ENCODE measurements at places on chromosomes 1 and 21.

DNA sequence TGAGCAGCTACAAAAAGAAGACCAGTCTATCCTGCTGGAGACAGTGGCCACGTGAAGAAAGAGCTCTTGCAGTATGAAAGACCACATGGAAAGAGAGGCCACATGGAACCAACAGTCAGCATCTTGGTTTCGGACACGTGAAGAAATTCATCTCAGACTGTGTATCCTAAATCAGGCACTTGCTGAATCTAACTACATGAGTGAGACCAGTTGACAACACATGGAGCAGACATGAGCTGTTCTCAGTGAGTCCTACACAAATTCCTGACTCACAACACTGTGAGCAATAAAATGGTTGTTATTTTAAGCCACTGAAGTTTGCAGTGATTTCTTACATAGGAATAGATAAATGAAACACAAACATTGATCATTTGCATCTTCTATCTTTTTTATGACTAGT is 2.4 kb upstream of the TAF1A start:
- no peak for DNase-seq

DNA sequence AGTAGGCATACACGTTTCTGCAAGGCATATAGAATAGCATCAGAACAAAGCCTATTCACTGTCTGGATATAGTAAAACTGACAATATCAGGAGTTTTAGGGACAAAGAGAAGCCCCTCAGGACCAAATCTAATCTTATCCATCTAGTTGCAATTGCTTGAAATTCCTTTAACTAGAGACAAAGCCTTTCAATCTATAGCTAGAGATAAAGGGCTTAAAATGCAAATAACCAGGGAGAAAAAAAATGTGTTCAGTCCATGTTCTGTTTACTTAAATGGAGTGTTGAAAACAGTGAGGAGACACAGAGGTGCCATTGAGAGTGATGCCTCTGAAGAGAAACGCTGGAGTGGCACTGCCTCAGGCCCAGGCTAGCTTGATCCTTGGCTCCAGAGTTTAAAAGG is 286.1 kb downstream of the DPYD start:
- no peak for DNase-seq

DNA sequence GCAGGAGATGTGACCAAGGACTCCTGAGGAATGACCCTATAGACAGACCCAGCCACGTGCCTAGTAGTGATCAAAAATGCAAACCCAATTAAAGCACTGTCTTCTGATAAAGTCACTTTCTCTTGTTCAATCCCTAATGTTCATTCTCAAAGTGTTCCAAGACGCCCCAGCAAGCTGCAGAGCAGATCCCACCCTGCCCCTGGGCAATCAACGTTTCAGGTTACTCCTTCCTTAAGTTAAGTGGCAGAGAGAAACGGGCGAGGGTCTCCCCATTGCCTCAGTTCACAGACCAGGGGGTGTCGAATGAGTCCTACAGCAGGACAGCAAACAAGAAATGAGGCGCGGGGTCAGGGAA is 699 bp upstream of the RGS2 start:
- no peak for DNase-seq

DNA sequence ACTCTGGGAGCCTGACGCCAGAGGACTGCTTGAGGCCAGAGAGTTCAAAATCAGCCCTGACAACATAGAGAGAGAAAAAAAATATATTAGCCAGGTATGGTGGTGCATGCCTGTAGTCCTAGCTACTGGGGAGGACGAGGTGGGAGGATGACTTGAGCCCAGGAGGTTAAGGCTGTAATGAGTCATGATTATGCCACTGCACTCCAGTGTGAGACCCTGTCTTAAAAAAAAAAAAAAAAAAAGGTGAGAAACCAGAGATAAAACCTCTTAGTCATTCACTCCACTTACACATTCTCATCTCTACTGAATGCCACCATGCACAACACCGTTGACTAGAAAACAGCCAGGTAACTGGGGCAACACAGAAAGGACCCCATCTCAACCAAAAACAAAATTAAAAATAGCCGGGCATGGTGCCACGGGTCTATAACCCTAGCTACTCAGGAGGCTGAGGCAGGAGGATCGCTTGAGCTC is 178.1 kb downstream of the SLC45A1 start:
- DNase-seq, result no peak

GRCh38 chr1:164728719-164729118 is 169.7 kb downstream of the PBX1 start:
- no peak for DNase-seq

GRCh38 chr1:7630378-7630777 is 140.7 kb upstream of the VAMP3 start:
- DNase-seq, result no peak

- DNase-seq, result peak; percentile 94
Observed at GRCh38 chr1:20696397-20697333, 21.1 kb downstream of the KIF17 start.

DNA sequence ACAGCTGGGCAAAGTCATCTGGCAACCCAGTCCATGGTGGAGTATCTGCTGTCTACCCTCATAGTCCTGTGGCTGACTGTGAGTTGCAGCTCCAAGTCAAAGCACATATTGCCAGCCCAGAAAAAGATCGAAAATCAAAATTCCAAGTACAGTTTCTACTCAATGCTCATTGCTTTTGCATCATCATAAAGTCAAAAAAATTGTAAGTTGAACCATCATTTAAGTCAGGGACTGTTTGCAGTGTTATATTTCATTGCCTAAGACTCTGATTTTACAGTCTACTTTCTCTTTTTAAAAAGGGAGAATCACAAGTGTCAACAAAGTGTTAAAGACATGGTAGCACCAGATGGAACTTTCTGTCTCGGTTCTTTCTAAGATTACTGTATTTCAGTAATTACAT is 22.7 kb upstream of the MAN1C1 start:
- DNase-seq, result no peak

GRCh38 chr1:61842863-61843514 is 100.7 kb downstream of the PATJ start:
- DNase-seq, result no peak

DNA sequence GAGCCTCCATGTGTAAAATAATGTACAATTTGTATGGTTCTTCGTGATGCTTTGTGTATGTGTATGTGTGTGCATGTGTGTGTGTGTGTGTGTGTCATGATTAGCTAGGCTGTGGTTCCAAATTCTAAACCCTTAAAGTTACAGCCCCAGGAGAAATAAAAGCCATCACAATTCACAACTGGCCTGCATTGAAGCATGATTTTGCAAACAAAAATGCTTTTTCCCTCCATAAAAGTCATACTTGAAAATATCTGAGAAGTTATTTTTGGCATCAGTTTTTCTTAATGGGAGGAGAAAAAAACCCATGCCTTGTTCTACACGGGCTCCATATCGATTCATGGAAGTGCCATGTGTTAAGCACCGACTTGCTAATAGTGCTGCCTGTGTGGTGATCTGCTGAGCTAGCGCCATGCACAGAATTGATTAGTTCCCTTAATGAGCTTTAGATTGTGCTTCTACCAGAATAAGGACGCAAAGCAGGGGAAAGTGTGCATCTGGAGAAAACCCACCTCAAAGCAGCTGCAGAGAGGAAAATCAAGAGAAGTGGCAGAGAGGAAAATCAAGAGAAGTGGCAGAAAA is 207.3 kb downstream of the DSCAM start:
- DNase-seq, result no peak

DNA sequence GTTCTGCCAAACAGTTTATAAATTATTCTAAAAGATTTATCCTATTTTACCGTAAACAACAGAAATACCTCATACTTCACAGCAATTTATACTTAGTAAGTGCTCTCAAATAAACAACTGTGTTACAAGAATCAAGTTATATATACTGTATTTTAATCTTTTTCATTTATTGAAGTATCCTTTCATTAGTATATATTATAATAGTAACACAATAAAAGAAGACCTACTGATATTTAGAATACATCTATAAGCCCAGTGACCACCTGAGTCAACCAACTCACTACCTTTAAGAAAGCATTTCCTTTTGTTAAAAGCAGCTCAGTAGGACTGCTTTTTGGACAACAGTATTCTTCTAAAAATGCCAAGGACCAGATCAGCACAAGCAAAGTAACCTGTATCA is 5.9 kb downstream of the TMCO1 start:
- DNase-seq, result no peak

GRCh38 chr1:3714284-3714741 is 37.9 kb upstream of the CCDC27 start:
- DNase-seq, result no peak

DNA sequence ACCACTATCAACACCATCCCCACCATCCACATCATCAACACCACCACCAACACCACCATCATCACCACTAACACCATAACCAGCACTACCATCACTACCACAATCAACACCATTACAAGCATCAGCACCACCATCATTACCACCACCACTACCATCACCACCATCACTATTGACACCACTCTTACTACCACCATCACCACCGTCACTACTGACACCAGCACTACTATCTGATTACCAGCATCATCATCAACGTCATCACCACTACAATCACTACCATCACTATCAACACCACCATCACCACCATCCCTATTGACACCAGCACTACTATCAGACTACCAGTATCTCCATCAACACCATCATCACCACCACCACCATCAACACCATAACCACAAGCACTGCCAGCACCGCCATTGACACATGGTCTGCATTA is 106.1 kb upstream of the RUNX3 start:
- no peak for DNase-seq

- DNase-seq, result no peak
Observed at GRCh38 chr1:11848373-11848700, 754 bp upstream of the NPPA start.

- DNase-seq, result peak; percentile 67
Observed at GRCh38 chr1:37362594-37363385, 111.6 kb upstream of the ZC3H12A start.

DNA sequence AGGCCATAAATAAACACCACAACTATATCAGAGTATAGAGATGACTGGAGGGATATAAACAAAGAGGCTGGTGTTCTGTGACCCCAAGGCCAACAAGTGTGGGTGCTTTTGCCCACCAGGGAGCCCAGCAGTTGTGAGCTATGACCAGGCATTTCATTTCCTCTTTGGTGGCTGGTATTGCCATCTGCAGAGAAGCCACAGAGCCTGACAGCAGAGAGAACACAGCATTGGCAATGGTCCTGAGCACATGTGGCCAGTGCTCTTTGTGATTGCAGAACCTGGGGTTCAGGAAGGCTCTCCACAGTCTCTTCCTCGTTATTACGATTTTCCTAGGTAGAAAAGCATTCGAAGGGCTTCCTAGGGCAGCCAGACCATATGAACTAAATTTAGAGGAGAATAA is 112.3 kb downstream of the TM2D1 start:
- DNase-seq, result no peak

- DNase-seq, result no peak
Observed at GRCh38 chr1:59692591-59692990, 122.2 kb upstream of the HOOK1 start.

DNA sequence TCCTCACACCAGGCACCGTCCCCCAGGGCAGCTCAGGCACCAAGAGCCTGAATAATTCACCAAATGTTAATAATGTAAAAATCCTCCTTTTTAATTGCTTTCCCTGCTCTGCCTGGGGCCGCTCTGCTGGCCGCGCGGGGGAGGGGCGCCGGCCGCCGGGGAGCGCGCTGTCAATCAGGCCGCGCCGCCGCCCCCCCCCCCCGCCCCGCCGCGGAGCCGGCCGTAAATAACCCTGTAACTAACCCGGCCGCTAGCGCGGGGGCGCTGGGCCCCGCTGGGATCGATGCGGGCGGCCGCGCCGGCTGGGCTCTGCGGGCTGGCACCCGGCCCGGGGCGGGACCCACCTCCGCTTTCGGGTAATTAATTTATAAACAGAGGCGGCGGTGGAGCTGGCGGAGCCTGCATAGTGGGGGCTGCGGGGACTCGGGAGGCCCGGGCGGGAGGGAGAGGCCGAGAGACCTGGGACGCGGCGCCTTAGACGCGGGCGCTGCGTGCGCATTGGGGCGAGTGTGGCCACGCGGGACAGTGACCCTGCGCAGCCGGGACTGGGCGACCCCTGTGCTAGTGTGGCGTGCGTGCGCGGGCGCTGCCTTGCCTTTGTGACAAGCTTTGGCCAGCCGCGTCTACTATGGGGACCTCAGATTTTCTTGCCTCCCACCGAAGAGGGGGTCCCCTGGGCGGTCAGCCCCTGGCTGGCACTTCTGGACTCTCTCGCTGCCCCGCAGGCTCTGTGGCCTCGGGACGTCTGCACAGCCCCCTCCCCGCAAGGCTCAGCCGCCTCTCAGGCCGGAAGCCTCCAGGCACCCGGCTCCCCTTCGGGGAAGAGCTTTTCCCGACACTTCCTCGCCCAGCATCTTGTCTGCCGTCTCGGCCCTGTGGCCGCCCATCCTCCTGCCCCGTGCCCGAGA is 16.6 kb downstream of the SAMD11 start:
- peak; percentile 78 for DNase-seq

DNA sequence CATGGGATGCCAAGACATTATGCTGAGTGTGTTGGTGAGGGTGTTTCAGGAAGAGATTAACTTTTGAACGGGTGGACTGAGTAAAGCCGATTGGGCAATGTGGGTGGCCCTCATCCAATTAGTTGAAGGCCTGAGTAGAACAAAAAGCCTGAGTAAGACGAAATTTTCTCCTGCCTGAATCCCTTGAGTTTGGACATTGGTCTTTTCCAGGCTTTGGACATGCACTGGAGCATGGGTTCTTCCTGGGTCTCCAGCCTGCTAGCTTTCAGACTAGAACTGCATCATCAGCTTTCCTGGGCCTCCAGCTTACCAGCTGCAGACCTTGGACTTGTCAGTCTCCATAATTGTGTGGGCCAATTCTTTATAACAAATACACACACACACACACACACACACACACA is 63.6 kb downstream of the NIBAN1 start:
- no peak for DNase-seq

- no peak for DNase-seq
Observed at GRCh38 chr1:15224974-15225373, 22.0 kb upstream of the FHAD1 start.

- peak; percentile 72 for DNase-seq
Observed at GRCh38 chr1:14597343-14598006, 1.0 kb upstream of the KAZN start.

DNA sequence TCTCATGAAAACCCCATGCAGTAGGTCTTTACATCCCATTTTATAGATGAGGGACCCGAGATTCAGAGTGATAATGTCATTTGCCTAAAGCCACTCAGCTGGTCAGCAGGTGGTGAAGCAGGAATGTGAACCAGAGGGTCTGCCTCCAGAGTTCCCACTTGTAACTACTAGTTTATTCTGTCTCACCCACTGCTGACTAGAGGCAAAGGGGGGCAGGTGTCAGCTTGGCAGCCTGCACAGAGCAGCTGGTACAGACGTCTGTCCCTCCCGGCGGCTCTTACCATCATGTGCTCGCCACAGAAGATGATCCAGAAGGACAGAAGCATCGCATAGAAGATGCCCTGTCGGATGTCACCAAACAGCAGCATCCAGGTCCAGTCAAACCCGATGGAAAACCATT is 82.4 kb downstream of the WLS start:
- DNase-seq, result no peak

All from ecto neural progenitor cell (in vitro differentiated cells).